Posterior vena cava (tissue), 2 donors: ENCODE measurements at places on chromosomes 11 and 22. TPM values are rescaled to one million over a fixed set of nuclear protein-coding genes. Genes with fewer than 3 reads are reported as not detected.

DNA sequence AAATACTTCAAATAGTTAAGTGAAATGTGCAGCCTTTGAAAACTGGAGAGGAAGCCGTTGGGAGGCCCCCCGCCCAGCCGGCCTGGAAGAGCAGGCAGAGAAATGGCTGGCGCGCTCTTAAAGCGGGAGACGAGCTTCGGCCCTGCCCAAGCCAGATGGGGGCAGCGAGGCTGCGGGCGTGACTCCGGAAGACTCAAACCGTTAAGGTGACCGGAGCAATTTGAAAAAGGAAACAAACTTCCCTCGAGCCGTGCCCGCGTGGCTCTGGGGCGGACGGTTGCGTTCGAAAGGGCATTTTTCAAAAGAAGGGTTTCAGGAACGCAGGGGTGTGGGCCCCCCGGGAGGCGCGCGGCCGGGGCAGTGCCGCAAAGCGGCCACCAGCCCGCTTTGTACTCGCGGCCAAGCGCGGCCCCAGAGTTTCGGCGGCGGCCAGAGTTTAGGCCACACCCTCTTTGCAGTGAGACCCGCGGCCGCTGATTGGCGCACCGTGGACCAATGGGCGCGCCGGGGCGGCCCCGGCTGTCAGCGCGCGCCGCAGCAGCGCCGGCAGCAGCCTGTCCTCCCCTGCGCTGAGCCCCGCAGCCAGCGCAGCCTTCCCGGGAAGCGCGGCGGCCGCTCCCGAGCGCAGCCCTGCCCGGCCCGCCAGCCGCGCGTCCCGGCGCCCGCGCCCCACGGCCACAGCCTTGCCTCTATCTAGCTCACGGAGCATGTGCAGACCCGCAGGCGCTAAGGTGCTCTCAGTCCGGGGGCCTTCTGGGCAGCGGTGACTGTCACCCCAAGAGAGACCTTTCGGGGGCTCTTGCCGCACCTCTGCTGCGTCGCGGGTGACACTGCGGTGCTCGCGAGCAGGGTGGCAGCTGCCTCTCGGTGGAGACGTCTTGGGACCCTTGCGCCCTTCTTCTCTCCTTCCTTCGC lies at the start of gene NAV2:
NAV2 (plus strand) TSS at position 557 of the 915 bp plus-strand sequence. CDS start 859 bp downstream, outside the sequence.
- peak; percentile 97 for DNase-seq

Gene CHRM1
- not detected for total RNA-seq

DNA sequence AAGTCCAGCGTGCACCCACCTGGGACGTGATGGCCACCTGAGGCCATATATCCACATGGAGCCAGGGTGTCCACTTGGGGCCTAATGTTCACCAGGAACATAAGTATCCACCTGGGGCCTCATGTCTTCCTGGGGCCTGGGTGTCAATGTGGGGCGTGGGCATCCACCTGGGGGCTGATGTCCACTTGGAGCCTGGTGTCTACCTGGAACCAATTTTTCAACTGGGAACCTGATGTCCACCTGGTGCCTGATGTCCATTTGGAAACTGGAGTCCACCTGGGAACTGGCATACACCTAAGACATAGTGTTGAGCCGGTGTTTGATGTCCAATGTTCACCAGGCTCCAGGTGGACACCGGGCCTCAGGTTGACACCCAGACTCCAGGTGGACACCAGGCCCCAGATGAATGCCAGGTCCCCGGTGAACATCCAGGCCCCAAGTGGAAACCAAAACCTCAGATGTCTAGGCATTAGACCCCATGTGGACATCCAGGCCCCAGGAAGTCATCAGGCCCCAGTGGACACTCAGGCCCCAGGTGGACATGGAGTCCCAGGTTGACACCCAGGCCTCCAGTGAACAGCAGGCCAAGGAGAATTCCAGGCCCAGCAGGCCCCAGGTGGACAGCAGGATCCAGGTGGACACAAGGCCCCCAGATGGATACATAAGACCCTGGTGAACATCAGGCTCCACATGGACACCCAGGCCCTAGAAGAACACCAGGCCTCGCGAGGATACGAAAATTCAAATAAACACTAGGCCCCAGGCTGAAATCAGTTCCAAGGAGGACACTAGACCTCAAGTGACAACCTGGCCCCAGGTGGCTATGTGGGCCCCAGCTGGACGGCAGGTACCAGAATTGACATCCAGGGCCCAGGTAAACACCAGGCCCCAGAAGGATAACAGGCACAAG lies 56.0 kb upstream of the SEPTIN5 start:
- DNase-seq: peak; percentile 60

- DNase-seq: no peak
Measured at GRCh38 chr11:40746282-40746681, 713.2 kb downstream of the LRRC4C start.
